ENCODE measurements at places on chromosomes 16 and 17. TPM values are rescaled to one million over a fixed set of nuclear protein-coding genes. Genes with fewer than 3 reads are reported as not detected.

- no peak for DNase-seq
Measured at GRCh38 chr17:36048066-36048465, 16.0 kb upstream of the CCL18 start.

The GRB7 gene
- total RNA-seq, result not detected

The CYBA gene
- 230 TPM for total RNA-seq

The NPTX1 gene
- 5.1 TPM for total RNA-seq

The TMEM98 gene
- total RNA-seq, result not detected
